Ascending aorta (tissue), 2 donors: ENCODE measurements at places on chromosomes 7 and 10. TPM values are rescaled to one million over a fixed set of nuclear protein-coding genes. Genes with fewer than 3 reads are reported as not detected.

- no peak overlapping the region for H3K27ac ChIP-seq
- no peaks in the 10 kb centered on the region for H3K27me3 ChIP-seq
- no peak overlapping the region for H3K4me3 ChIP-seq
- H3K36me3 ChIP-seq = peaks cover 50% of the 10 kb centered on the region
- no peaks in the 10 kb centered on the region for H3K4me1 ChIP-seq
These were observed 27.1 kb downstream of the SEC61A2 start for GRCh38 chr10:12156367-12157123.

GRCh38 chr7:22662556-22663356 lies 64.2 kb upstream of the IL6 start:
- H3K27ac ChIP-seq = no peak overlapping the region
- no peaks in the 10 kb centered on the region for H3K27me3 ChIP-seq
- H3K36me3 ChIP-seq = no peaks in the 10 kb centered on the region
- DNase-seq = no peak

Gene BEND7
- total RNA-seq = 6.9 TPM

Gene NDUFB8
- total RNA-seq = 71.1 TPM

Gene ZNF25
- 8.9 TPM for total RNA-seq
